Lower lobe of right lung (tissue), 2 donors: ENCODE measurements at places on chromosomes 11 and 22. TPM values are rescaled to one million over a fixed set of nuclear protein-coding genes. Genes with fewer than 3 reads are reported as not detected.

DNA sequence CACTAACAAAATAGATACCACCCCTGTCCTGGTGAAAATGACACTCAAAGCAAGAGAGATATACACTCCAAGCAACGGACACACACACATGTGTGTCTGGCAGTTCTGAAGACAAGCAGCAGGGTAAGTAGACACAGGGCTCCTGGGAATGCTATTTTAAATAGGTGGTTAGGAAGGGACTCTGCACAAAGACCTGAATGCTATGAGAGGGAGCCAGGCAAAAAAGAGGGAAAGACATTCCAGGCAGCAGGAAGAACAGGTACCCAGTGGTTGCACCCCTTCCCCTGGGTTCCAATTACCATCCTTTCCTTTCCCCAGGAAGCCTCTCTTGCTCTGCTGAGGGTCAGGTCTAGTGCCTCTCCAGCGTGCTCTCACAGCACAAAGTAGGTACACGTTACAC lies 3.0 kb downstream of the UFD1 start:
- H3K4me3 ChIP-seq: no peak overlapping the region
- H3K27ac ChIP-seq: no peak overlapping the region
- peaks cover 28% of the 10 kb centered on the region for H3K4me1 ChIP-seq
- no peak for DNase-seq
- H3K36me3 ChIP-seq: peaks cover 46% of the 10 kb centered on the region

GRCh38 chr11:11582011-11582701 lies 39.6 kb downstream of the GALNT18 start:
- peaks cover 79% of the 10 kb centered on the region for H3K4me1 ChIP-seq
- H3K27ac ChIP-seq: peak overlapping the region; percentile 33
- no peaks in the 10 kb centered on the region for H3K27me3 ChIP-seq

DNA sequence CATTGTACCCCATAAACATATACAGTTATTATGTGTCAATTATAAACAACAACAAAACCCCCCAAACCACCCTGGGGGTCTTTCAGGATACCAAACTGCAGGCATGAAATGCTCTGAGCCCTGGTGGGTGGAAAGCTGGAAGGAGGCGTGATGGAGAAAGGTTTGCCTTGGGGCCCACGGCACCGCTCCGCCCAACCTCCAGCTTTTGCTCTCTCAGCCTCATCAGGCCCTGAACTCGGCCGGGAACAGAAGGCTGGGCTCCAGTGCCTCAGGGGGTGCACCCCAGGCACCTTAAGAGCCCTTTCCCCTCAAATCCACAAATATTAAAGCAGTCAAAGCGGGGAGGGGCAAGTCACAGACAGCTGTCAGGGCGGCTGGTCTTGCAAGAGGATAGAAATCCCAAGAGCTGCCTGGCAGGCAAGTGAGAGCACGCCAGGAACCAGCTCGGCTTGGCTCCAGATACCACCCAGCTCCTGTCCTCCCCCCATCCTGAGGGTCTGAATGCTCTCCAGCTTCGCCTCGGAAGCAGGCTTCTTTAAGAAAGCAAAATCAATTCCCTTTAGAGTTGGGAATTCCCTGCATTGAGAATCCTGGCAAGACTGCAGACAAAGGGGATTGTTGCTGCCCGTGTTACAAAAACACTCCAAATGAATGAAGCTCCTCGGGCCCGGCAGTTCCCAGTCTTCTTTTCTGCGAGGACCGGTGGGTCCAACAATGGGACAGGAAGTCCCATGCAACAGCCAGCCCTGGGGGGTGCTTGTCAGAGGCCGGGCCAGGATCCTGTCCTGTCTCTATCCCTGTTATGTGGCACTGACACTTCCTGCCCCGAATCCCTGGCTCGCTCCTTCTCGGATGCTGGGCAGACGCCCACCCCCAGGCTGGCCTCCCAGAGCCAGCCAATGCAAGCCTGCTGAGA lies 80.8 kb downstream of the NAT10 start:
- no peaks in the 10 kb centered on the region for H3K36me3 ChIP-seq
- DNase-seq: no peak
- H3K27ac ChIP-seq: no peak overlapping the region
- no peaks in the 10 kb centered on the region for H3K27me3 ChIP-seq
- H3K4me3 ChIP-seq: no peak overlapping the region

DNA sequence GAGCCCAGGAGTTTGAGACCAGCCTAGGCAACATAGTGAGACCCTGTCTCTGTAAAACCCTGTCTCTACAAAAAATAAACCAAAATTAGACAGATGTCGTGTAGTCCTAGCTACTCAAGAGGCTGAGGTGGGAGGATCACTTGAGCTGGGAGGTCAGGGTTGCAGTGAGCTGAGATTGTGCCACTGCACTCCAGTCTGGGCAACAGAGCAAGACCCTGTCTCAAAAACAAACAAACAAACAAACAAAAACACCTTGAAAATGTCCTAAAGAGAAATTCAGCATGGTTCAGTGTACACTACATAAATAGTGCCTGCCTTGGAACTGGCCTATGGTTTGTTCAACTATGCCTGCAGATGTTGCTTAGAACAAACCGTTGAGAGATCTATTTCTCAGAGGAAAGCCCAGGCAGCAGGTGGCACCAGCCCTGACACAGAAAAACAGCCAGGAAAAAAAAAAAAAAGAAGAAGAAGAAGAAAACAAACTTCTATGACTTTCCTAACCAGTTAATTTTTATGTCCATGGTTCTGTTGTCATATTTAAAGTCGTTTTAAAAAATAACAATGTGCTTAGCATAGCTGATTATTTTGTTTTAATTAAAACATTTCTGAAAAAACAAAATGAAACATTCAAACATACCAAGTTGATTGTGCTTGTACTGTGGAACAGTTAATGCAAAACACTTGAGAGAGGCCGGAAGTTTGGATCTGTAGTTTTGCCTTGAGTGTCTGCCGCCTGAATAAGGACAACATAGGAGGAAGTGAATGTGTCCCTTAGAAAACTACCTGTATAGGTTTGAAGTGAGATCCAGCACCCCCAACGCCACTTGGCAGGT lies 5.4 kb downstream of the KREMEN1 start:
- DNase-seq: no peak
- no peak overlapping the region for H3K27ac ChIP-seq
- H3K4me1 ChIP-seq: peaks cover 46% of the 10 kb centered on the region
- no peaks in the 10 kb centered on the region for H3K36me3 ChIP-seq
- no peaks in the 10 kb centered on the region for H3K27me3 ChIP-seq

Gene PHOX2A
- total RNA-seq: not detected

Gene BCL2L13
- total RNA-seq: 41.2 TPM

Gene PRRG4
- 12.0 TPM for total RNA-seq
